ENCODE measurements at places on chromosomes 2 and 18.

GRCh38 chr2:73072129-73072395, 550 bp upstream of the SFXN5 start:
- no peak for DNase-seq

- DNase-seq: no peak
Observed at GRCh38 chr2:96945014-96945413, 41.4 kb downstream of the FAM178B start.

DNA sequence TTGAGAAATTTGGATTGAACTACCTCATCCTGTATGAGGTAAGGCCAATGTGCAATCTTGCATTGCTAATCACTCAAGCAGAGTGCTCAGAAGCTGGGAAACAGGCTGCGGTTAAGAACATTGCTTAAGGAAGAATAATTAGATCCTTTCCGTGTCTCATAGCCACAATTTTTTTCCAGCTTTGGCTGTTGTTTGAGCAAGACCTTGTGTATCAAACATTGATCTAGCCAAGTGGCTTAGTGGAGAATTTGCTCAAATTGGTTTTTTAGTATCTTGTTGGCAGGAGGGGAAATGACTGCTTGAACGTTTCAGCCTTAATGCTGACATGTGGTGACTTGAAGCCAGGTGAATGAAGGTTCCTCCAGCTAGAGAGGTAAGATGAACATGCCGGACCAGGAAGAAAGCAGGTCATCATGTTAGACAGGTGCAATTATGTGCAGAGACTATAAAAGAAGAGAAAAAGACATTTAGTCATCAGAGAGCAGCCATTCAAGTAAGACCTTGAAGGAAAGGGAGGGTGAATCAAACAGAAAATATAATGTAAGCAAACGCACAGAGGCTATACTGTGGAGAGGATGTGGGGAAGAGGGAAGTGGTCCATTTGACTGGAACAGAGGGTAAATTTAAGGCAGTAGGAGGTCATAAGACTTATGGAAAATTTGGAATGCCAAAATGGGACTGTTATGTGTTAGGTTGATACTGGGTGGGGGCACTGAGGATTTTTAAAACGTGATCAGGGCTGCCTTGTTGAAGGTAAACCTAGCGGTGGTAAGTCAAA, 98.9 kb upstream of the CYP1B1 start:
- no peak for DNase-seq

- DNase-seq: no peak
Observed at GRCh38 chr2:189153619-189154018, 25.9 kb downstream of the COL5A2 start.

DNA sequence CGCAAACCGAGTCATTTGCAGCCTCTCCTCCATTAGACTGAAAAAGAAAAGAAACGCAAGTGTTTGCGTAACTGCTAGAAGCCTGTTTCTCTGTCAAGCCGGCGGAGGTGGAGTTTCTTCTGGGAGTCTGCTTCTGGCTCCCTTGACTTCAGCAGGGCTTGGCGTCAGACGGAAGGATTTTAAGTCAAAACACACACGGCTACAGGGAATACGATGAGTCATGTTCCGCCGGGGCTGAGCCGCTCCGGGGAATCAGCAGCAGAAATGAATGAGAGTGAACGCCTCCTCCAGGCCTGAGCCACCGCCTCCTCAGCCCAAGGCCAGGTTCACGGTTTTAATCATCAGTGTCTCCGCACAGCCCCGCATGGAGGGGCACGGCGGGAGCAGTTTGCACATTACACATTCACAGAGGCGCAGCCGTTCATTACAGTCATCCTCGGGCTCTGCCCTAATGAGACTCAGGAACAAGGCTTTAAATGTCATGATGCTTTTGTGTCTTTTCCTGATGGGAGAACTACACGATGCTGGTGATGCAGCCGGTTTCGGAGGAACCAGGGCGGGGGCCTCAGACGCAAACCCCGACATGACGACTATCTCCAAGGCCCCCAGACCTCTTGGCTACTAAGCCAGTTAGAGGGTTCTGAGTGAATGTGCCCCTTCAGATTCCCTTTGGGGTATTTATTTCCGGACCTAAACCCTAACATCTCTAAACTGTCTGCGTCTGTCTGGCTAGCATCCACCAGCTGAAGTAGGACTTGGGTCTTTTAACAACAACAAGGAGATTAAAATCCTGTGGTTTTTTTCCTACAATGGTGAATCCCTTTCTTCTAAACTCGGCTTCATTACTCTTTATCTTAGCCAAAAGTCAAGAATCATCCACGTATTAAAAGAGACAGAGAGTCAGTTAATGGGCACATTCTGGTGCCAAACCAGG, 11.1 kb upstream of the SCG2 start:
- no peak for DNase-seq

DNA sequence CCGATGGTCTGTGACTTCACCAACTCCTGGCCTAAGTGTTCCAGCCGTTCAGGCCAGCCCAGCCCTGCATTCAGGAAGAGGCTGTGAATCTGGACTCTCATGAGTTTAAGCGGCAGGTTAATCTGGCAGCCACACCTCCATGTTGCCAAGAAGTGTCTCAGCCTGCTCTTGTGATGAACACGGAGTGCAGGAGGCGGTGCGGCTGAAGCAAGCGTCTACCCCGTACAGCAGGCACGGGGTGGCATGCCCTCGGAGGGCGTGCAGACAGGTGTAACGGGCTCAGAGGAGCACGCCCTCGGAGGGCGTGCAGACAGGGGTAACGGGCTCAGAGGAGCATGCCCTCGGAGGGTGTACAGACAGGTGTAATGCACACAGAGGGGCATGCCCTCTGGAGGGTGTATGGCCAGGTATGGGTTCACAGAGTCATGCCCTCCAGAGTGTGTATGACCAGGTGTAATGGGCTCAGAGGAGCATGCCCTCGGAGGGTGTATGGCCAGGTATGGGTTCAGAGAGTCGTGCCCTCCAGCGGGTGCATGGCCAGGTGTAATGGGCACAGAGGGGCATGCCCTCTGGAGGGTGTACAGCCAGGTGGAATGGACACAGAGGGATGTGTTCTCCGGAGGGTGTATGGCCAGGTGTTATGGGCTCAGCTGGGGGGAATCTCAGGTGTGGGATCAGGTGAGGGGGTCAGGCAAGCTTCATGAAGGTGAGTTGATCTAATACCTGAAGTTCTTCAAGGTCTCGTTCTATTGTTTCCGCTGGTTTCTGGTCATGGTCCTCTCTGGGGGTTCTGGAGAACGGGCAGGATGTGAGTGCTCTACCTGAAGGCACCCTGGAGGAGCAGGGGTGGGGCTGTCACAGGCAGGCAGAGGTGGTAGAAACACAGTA, 22.6 kb downstream of the CROCC2 start:
- no peak for DNase-seq
